ENCODE measurements at places on chromosomes 12 and 14. TPM values are rescaled to one million over a fixed set of nuclear protein-coding genes. Genes with fewer than 3 reads are reported as not detected.

The FBXO34 gene
- total RNA-seq, result 19.5 TPM

The ENDOU gene
- total RNA-seq, result not detected

The CCDC175 gene
- not detected for total RNA-seq

The P2RX7 gene
- 2.8 TPM for total RNA-seq

The OAS1 gene
- total RNA-seq, result 4.7 TPM

The HELB gene
- total RNA-seq, result 3.4 TPM

The GZMB gene
- not detected for total RNA-seq

The KLRB1 gene
- not detected for total RNA-seq

The CCDC92 gene
- total RNA-seq, result 22.8 TPM

The PTHLH gene
- 11.5 TPM for total RNA-seq

The PRH2 gene
- total RNA-seq, result not detected

The LPAR5 gene
- not detected for total RNA-seq

The NINJ2 gene
- total RNA-seq, result 0.57 TPM

The LRRC10 gene
- not detected for total RNA-seq

The CPNE8 gene
- 24.3 TPM for total RNA-seq

The CCDC177 gene
- total RNA-seq, result not detected

The RIPK3 gene
- not detected for total RNA-seq

The GRIP1 gene
- total RNA-seq, result 0.44 TPM

All from placental pericyte (primary cell).